CD4-positive, alpha-beta T cell (primary cell): ENCODE measurements at places on chromosomes 6 and 20.

DNA sequence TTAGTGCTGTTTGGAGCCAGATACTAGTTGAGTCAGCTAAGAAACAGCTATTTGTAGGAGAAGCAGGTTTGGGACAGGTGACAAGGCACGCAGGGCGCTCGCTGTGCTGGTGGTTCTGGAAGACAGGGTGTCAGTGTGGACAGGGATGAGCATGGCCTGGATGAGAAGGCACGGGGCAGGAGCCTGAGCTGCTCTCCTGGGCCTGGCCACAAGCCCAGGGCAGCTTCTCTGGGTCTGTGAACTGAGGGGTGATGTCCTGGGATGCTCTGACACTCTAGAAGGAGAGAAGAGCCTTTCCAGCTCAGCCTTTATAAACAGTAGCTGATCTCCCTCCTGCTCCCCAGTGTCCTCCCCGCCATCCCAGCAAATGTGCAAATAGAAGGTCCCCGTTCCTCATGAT is 37.9 kb downstream of the PLG start:
- no peak for DNase-seq

GRCh38 chr6:154682633-154683125 is 50.5 kb upstream of the SCAF8 start:
- DNase-seq, result no peak

- DNase-seq, result no peak
Observed at GRCh38 chr20:37823296-37823980, 79.5 kb upstream of the VSTM2L start.

DNA sequence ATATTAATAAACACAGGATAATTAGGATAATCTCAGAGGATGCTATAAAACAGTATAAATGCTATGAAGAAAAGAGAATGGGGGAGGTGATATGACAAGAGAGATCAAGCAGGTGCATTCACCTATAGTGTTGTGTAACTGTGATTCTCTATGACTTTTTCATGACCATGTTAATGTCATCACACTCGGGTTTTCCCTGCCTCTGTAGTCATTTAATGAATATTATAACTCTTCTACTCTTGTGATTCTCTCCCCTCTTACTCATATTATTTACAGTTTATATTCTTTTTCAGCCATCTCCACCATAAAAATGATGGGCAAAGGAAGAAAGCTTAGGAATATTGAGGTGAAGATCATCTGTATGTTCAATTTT is 106.9 kb upstream of the SGK1 start:
- DNase-seq, result no peak

DNA sequence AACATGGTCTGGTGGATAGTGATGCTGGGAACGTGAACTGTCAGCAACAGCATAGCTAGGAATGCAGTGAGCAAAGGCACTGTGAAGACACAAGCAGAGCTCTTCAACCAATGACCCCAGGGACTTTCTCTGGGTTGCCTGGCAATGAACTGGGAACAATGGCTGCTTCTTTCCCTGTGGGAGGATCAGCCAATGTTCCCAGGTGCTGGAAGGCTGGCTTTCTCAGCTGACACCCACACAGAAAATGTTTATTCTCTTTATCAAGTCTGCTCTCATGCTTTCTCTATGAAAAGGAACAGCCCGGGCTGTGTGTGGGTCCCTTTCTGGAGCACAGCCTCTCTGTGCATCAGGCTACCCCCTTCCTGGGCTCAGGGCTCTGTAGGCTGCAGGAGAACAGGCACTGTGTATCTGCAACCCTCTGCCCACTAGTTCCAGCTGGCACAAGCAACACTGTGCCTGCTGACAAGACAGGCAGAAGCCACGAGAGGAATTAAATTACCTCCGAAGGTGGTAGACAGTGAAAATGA is 54.2 kb downstream of the HFE start:
- no peak for DNase-seq

DNA sequence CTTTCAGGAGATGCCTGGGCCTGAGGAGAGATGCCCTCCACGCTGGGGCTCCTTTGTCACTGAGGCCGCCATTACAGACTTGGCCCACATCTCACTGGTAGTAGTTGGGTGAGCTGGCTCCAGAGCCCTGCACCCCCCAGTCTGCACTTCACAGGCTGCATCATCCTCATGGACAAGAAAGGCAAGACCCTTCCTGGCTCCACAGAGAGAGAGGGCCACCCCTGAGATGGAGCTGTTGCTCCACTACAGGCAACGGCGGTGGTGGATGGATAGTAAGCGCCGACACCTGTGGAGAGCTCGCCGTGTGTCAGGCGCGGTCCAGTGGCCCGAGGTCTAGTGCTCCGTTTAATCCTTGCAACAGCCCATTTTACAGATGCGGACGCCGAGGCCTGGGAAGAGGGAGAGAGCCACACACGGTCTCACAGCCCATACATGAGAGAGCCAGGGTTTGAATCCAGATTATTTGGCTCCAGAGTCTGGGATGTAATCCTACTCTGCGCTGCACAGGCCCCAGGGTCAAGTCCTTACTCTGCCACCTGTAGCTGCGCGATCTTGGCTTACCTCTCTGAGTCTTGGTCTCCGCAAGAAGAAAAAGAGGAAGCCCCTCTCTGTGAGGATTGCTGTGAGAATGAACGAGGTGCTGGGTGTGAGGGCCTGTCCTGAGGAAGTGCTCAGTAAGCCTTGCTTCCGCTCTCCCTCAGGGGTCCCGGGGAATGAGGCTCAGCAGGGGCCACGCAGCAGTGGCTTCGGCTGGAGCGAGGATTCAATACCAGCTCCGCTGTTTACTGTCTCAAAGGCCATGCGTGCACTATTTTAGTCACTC is 34.5 kb downstream of the SPDEF start:
- no peak for DNase-seq

DNA sequence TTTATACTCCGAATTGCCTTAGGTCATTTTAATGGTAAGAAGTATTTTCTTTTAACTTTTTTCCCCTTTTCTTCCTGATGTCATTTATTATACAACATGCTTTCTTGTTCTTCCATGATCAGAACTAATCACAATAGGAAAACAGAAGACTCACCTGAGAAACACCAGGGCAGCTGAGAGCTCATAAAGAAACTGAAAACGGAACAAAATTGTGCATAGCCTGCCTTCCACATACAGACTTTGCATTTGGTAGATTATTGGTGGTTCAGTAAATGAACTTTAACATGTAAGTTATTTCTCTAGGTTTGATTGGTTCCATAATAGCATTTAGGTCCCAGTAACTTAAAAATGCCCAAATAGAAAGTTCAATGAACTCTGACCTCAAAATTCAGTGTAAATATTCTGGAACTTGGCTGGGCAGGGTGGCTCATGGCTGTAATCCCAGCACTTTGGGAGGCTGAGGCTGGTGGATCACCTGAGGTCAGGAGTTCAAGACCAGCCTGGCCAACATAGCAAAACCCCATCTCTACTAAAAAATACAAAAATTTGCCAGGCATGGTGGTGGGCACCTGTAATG is 161.1 kb upstream of the DTNBP1 start:
- DNase-seq, result no peak
